ENCODE measurements at places on chromosomes 5 and 9.
A peak's percentile ranks its signal among the peaks of the same experiment; 100 is the strongest.

GRCh38 chr9:127968700-127969383 is 11.9 kb downstream of the EEIG1 start:
- H3K36me3 ChIP-seq, result no peaks in the 10 kb centered on the region
- no peaks in the 10 kb centered on the region for H3K27me3 ChIP-seq
- H3K27ac ChIP-seq, result peak overlapping the region; percentile 95
- no peak overlapping the region for H3K4me3 ChIP-seq

DNA sequence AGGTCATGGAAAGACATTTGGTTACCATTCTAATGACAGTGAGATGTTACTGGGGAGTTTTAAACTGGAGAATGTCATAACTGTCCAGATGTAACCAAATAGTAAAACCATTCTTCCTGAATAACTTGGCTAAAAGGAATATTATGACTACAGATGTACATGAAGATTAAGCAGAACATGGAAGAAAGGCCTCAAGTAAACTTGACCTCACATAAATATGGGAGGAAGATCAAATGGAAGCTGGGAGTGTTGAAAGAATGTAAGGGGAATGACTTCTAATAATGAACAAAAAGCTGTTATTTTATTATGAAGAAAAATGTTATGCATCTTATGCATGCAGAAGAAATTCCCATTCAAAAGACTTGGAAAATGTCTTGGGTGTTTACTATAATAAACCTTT is 107.7 kb upstream of the CDKN2B start:
- DNase-seq, result no peak
- no peaks in the 10 kb centered on the region for H3K36me3 ChIP-seq
- no peak overlapping the region for H3K4me3 ChIP-seq
- H3K27ac ChIP-seq, result no peak overlapping the region
- H3K4me1 ChIP-seq, result peaks cover 21% of the 10 kb centered on the region

DNA sequence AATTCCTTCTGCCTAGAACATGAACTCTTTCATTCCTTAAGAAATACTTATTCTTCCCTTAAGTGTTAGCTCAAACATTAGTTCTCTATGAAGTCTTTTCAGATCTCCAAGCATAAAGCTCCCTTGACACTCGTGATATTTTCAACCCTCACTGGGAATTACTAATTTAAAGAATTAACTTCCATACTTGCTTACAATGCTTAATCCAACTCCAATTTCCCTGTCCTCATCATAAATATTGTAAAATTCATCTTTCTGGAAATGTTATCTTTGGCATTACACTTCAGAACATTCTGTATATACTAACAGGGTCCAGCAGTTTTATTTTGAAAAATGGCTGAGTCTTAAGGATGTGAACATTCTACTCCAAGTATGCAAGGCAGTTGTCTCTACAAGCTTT is 7.2 kb downstream of the STARD4 start:
- H3K4me1 ChIP-seq, result no peaks in the 10 kb centered on the region
- H3K36me3 ChIP-seq, result no peaks in the 10 kb centered on the region
- no peak overlapping the region for H3K27ac ChIP-seq

DNA sequence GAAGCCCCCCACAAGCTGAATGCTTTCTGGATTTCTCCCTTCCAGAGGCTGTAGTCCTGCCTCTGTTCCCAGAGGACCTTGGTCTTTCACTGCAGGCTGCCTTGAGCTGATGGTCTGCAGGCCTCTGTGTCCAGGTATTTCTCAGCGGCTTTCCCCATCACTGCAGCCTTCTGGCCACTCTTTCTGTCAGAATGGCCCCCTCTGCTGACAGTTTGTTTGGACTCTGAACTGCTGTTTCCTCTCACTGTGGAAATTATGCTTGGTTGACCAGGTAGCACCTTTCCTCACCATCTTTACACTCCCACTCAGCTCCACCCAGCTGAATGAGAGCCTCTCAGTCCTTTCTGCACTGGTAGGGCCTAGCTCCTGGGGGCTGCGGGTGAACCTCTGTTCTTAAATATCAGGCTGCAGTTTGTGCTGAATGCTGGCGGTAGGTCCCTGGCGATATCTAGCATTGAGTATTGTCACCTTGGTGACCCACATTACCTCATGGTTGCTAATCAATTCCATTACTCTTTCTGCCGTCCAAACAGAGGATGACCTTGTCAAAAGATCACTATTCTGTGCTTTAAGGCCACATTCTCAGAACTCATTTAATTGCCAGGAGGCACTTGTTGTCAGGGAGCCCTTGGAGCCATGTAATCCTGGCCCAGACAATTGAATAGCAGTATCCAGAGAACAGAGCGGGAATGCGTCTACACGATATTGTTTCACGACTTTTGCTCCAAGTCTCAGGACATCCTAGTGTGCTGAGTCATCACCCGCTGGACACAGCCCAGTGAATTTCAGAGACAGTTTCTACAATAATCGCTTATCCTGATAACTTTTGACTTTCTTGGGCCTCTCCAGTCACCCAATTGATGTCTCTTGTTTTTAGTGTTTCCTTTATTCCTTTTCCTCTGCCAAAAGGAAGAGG is 230.2 kb downstream of the TENT4A start:
- H3K27me3 ChIP-seq, result no peaks in the 10 kb centered on the region
- no peak for DNase-seq
- H3K4me1 ChIP-seq, result no peaks in the 10 kb centered on the region
- no peaks in the 10 kb centered on the region for H3K36me3 ChIP-seq
- no peak overlapping the region for H3K27ac ChIP-seq

DNA sequence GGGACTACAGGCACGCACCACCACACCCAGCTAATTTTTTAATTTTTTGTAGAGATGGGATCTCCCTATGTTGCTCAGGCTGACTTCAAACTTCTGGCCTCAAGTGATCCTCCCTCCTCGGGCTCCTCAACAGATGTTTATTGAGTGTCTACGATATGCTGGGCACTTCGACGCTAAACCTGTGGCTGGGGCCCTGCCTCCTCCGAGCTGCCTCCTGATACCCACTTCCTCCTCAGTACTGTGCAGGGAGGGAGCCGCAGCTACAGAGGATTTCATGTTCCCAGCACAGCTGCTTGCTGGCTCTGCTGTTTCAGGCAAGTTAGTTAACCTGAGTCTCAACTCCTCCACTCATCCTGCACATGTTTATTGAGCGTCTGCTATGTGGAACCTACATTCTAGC is 9.6 kb downstream of the AIF1L start:
- no peaks in the 10 kb centered on the region for H3K27me3 ChIP-seq
- H3K4me1 ChIP-seq, result no peaks in the 10 kb centered on the region
- no peak for DNase-seq
- no peaks in the 10 kb centered on the region for H3K36me3 ChIP-seq
- H3K27ac ChIP-seq, result no peak overlapping the region
- no peak overlapping the region for H3K4me3 ChIP-seq

DNA sequence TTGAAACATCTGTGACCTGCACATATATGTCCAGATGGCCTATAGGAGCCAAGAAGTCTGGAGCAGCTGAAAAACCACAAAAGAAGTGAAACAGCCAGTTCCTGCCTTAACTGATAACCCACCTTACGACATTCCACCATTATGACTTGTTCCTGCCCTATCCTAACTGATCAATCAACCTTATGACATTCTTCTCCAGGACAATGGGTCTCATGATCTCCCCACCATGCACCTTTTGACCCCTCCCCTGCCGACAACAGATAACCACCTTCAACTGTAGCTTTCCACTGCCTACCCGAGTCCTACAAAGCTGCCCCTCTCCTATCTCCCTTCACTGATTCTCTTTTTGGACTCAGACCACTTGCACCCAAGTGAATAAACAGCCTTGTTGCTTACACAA is 233.8 kb downstream of the CCDC171 start:
- H3K27me3 ChIP-seq, result no peaks in the 10 kb centered on the region
- DNase-seq, result no peak
- H3K4me1 ChIP-seq, result no peaks in the 10 kb centered on the region
- no peak overlapping the region for H3K27ac ChIP-seq

- DNase-seq, result no peak
- no peaks in the 10 kb centered on the region for H3K4me1 ChIP-seq
- H3K4me3 ChIP-seq, result no peak overlapping the region
Measured at GRCh38 chr5:6048746-6049145, 329.6 kb downstream of the MED10 start.

GRCh38 chr5:74326571-74327338 is 313.8 kb downstream of the ENC1 start:
- no peaks in the 10 kb centered on the region for H3K4me1 ChIP-seq
- no peaks in the 10 kb centered on the region for H3K27me3 ChIP-seq
- H3K36me3 ChIP-seq, result no peaks in the 10 kb centered on the region
- no peak overlapping the region for H3K4me3 ChIP-seq

DNA sequence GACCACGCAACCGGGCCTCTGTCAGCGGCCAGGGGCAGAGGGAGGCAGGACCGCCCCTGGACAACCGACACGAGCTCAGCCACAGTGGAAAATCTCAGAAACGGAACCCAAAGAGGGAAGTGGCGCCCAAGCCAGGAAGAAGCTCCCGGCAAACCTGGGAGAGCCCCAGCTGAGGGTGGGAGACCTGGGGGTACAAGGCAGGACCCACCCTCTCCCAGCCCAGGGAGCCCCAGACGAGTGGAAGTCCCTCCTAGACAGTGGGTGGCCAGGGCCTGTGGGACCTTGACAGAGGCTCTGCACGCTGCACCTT is 3.0 kb downstream of the SLC12A7 start:
- H3K4me1 ChIP-seq, result peaks cover 62% of the 10 kb centered on the region
- peak overlapping the region; percentile 85 for H3K4me3 ChIP-seq
- no peak for DNase-seq

DNA sequence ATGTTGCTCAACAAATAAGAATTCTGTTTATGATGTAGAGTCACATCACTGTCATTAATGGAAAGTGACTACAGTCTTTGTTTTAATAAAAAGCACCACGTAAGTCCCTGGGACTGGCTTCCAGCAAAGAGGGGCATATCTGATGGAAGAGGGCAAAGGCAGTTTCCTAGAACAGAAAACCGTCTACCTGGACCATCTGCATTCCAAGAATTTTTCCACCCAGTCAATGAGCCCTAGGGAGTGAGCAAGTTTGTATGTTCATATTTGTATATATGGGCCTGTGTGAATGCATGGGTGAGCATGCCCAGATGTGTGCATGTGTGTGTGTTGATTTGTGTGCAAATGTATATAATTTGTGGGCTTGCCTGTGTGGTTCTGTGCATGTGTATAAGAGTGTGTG is 156.8 kb upstream of the SEMA6A start:
- H3K36me3 ChIP-seq, result no peaks in the 10 kb centered on the region
- H3K27me3 ChIP-seq, result no peaks in the 10 kb centered on the region
- DNase-seq, result no peak

GRCh38 chr5:101678481-101679193 is 617.4 kb downstream of the SLCO4C1 start:
- H3K27me3 ChIP-seq, result no peaks in the 10 kb centered on the region
- peaks cover 4% of the 10 kb centered on the region for H3K4me1 ChIP-seq
- no peaks in the 10 kb centered on the region for H3K36me3 ChIP-seq
- no peak overlapping the region for H3K27ac ChIP-seq
- DNase-seq, result no peak

- H3K27ac ChIP-seq, result no peak overlapping the region
- H3K27me3 ChIP-seq, result no peaks in the 10 kb centered on the region
- H3K4me1 ChIP-seq, result peaks cover 57% of the 10 kb centered on the region
Measured at GRCh38 chr9:37968228-37968701, 64.3 kb upstream of the SLC25A51 start.

DNA sequence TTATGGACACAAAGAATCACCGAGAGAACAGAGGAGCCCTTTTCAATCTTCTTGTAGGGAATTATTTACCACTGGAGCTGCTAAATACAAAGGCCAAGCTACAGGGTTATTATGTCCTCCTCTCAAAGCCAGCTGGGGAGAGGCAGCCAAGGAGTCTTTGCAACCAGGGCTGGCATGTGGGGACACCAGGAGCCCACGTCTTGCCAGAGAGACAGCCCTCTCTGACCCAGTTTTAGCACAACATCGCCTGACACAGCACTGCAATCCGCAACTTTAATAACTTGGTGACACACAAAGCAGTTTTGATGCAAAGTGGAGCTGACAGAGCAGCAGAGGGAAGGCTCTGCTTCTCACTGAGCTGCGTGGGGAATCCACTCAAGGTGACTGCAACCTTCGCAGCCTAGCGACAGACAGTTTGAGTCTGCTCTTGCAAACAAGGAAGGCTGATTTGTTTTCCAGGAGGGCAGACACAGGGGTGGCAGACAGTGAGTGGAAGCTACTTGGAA is 33.6 kb downstream of the TLR4 start:
- no peak overlapping the region for H3K4me3 ChIP-seq
- no peaks in the 10 kb centered on the region for H3K27me3 ChIP-seq
- peak overlapping the region; percentile 64 for H3K27ac ChIP-seq
- H3K36me3 ChIP-seq, result no peaks in the 10 kb centered on the region

GRCh38 chr5:20030125-20030524 is 42.1 kb upstream of the CDH18 start:
- H3K4me3 ChIP-seq, result no peak overlapping the region
- H3K36me3 ChIP-seq, result no peaks in the 10 kb centered on the region
- no peaks in the 10 kb centered on the region for H3K4me1 ChIP-seq
- no peak for DNase-seq
- no peak overlapping the region for H3K27ac ChIP-seq
- H3K27me3 ChIP-seq, result no peaks in the 10 kb centered on the region

DNA sequence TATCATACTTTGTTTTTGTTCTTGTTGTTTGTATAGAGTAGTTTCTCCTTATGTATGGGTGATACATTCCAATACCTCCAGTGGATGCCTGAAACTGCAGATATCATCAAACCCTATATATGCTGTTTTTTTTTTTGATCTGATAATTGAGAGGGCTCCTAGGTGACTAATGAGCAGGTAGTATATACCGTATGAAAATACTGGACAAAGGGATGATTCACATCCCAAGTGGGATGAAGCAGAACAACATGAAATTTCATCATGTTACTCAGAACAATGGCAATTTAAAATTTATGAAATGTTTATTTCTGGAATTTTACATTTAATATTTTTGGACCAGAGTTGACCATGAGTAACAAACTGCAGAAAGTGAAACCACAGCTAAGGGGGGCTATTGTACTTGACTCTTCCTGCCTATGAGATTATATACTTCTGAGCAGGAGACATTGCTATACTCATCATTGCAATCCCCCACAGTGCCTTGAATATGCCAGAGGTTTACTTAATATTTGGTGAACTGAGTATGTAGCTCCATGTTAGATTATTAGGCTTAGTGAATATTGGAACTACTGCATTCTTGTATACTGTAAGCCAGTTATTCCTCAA is 258.7 kb upstream of the FBXL7 start:
- no peak overlapping the region for H3K27ac ChIP-seq
- DNase-seq, result no peak
- no peak overlapping the region for H3K4me3 ChIP-seq

GRCh38 chr5:98630621-98631020 is 142.8 kb upstream of the RGMB start:
- H3K27me3 ChIP-seq, result no peaks in the 10 kb centered on the region
- no peaks in the 10 kb centered on the region for H3K4me1 ChIP-seq
- no peaks in the 10 kb centered on the region for H3K36me3 ChIP-seq
- H3K4me3 ChIP-seq, result no peak overlapping the region
- no peak overlapping the region for H3K27ac ChIP-seq

- no peak overlapping the region for H3K4me3 ChIP-seq
- peaks cover 10% of the 10 kb centered on the region for H3K36me3 ChIP-seq
- H3K27ac ChIP-seq, result no peak overlapping the region
- H3K4me1 ChIP-seq, result no peaks in the 10 kb centered on the region
- no peak for DNase-seq
Measured at GRCh38 chr9:133471551-133472276, 7.2 kb downstream of the SLC2A6 start.

- H3K4me3 ChIP-seq, result no peak overlapping the region
- no peaks in the 10 kb centered on the region for H3K36me3 ChIP-seq
- H3K27ac ChIP-seq, result no peak overlapping the region
- H3K27me3 ChIP-seq, result no peaks in the 10 kb centered on the region
- no peak for DNase-seq
Measured at GRCh38 chr5:159419576-159419975, 89.3 kb upstream of the IL12B start.

GRCh38 chr5:138330813-138331448 is 673 bp downstream of the CDC25C start:
- no peaks in the 10 kb centered on the region for H3K36me3 ChIP-seq
- H3K4me3 ChIP-seq, result peak overlapping the region; percentile 63
- peaks cover 15% of the 10 kb centered on the region for H3K4me1 ChIP-seq
- no peak for DNase-seq

All from suprapubic skin (tissue), 4 donors.